ENCODE measurements at places on chromosomes 5 and 9.

- peak; percentile 68 for DNase-seq
Observed at GRCh38 chr9:31588006-31588405, 796.4 kb upstream of the ACO1 start.

DNA sequence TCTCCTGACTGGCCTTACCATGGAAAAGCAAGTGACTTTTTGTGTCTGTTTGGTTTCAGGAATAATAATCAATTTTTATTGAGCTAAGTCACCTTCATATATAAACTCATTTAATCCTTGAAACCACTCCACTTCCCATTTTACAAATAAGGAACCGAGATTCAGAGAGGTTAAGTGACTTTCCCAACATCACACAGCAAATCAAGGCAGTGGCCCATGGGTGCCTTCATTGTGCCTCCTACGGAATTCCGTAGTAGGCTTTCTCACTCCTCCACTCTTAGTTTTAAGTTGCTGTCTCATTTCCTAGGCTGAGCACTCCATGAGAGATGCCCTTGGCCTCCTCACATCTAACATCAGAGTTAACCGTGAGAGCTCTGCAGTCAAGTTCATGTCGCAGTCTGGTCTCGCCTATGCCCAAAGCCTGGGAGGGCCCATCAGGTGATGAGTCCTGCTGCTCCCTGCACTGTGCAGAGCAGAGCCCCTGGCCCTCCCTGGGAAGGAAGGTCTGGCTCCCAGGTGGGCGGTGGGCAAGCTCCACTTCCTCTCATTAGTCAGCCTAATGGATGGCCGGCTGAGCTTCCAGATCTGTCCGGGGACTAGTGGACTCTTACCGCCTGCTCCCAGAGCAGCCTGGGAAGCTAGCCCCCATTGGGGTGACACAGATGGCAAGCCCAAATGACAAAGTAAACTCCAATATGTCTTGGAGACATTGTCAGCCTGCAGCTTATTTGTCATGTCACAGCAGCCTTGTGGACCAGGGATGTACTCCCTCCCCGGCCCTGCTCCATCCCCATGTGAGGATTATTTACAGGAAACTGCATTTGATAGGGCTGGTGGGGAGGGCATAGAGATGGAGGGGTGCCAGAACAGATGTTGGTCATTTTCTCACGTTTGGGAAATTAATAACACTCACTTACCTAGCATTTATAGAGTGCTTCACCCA, 123.4 kb downstream of the MVB12B start:
- DNase-seq, result peak; percentile 1

GRCh38 chr5:135190416-135191083, 156.5 kb upstream of the PITX1 start:
- no peak for DNase-seq

GRCh38 chr9:15221746-15222145, 85.3 kb downstream of the TTC39B start:
- DNase-seq, result no peak

DNA sequence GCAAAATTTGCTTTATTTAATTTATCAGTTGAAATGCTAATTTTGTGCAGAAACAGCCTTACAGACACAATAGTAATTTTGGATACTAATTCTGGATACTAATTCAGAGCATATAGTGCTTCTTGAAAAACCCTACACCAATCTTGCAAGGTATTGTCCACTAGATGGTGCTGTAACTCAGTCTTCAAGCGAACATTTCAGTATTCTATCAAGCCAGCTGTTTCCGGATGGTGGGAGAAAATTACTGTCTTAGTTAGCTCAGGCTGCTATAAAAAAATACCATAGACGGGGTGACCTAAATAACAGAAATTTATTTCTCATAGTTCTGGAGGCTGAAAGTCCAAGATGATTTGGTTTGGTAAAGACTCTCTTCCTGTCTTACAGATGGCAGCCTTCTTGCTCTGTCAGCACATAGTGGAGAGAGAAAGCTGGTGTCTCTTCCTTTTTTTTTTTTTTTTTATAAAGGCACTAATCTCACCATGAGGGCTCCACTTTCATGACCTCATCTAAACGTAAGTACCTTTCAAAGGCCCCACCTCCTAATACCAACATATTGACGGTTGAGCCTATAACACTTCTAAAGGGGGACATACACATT, 1306.5 kb upstream of the CDH9 start:
- DNase-seq, result peak; percentile 50

GRCh38 chr5:27144456-27144855, 106.1 kb upstream of the CDH9 start:
- no peak for DNase-seq

DNA sequence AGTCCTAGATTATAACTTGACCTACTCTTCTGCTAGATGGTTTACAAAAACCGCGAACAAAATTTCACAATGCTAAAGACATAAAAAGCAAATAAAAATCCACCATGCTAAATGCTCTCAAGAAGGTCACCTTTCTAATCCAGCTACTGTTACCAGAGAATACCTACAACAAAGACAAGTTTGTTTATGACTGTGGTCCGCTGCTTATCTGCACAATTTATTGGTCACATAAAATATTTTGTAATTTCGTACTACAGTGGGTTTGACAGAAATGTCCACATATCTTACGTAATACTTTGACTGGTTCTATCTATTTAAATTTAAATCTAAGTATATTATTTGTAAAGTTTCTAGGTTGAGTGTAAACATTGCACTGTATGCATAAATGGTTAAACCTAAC, 257.6 kb upstream of the ZNF608 start:
- DNase-seq, result no peak

DNA sequence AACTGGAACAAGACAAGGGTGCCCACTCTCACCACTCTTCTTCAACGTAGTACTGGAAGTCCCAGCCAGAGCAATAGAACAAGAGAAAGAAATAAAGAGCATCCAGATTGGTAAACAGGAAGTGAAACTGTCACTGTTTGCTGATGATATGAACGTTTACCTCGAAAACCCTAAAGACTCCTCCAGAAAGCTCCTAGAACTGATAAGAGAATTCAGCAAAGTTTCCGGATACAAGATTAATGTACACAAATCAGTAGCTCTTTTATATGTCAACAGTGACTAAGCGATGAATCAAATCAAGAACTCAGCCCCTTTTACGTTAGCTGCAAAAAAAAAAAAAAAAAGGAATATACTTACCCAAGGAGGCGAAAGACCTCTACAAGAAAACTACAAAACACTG, 306.6 kb downstream of the PLK2 start:
- DNase-seq, result no peak

DNA sequence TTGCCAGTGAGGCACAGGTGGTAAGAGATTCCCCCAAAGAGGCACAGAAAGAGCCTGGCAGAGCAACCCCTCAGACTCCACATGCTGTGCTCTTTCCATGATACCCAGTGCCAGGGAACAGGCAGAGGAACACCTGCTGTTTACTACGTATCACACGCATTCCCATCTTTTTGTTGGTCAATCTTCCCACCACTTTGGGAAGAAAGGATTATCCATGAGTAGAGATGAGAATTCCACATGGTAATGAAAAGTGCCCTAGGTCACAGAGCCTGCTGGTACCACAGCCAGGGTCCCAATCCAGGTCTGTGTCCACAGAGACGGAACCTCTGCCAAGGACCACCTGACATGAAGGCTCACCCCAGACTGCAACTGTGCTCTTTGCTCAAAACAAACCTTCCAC, 86.6 kb downstream of the LHFPL2 start:
- DNase-seq, result no peak

DNA sequence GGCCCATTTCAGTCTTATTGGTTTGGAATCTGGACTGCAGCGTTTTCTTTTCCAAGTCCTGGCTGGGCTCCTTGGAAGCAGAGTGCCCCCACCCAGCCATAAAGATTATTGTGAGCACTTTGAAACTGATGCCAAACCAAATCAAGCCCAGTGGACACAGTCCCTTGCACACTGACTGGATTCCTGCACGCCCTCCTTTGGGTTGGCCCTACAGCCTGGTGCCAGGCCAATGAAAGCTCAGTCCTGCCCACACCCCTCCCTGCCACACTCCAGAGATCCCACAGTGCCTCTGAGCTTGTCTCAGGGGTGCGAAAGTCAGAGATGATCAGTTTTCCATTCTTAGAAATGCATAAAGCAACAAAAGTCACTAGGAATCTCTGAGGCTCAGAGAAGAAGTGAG, 181.9 kb downstream of the CETN3 start:
- no peak for DNase-seq

DNA sequence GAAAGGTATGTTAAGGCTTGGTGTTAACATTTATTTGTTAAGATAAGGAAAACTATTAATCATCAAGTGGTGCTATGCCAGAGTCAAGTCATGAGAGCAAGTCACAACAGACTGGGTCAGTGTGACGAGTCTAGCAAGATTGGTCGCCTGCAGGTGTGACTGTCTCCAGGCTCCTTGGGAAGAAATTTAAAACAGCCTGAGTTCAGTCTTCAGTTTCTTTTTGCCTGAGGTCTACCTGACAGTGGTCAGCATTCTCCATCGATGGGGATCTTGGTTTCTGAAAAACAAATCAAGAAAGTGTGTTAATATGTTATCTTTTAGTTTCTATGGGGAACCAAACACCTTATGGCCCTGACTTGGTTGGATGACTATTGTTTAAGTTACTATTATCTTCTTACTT, 56.3 kb downstream of the CETN3 start:
- no peak for DNase-seq

DNA sequence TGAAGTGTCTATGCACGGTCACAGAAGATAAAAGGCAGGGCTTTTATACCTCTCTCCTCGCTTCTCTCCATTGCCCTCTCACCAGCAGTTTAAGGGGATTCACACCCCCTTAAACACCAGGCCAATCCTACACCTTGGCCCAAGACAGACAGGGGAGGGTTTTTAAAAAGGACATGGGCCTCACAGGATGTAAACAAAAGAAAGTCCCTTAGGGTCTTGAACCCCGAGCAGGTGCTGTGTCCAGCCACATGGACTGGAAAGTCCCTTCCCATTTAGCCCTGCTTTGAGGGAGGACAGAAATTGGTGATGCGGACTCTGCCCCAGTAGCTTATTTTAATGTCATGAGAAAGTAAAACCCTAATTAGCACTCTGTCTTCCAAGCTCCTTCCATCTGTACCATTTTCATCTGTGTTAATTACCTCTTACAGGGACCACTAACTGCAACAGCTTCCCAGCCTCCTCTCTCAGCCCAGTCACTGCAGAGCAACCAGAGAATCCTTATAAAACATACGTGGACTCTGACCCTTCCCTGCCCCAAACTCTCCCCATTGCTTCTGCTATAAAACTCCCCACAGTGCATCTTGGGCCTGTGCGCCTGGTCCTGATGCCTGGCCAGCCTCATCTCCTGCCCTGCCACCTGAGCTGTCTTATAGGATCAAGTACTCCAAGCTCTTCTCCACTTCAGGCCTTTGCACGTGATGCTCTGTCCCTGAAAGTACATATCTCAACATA, 16.7 kb downstream of the WHRN start:
- no peak for DNase-seq

- no peak for DNase-seq
Observed at GRCh38 chr5:137365126-137365865, 133.8 kb downstream of the SPOCK1 start.

- DNase-seq, result no peak
Observed at GRCh38 chr5:102529031-102529430, 30.2 kb upstream of the SLCO6A1 start.

- no peak for DNase-seq
Observed at GRCh38 chr9:134034215-134035040, 9.1 kb downstream of the BRD3OS start.

- DNase-seq, result peak; percentile 84
Observed at GRCh38 chr5:1551426-1552301, 27.9 kb upstream of the LPCAT1 start.

DNA sequence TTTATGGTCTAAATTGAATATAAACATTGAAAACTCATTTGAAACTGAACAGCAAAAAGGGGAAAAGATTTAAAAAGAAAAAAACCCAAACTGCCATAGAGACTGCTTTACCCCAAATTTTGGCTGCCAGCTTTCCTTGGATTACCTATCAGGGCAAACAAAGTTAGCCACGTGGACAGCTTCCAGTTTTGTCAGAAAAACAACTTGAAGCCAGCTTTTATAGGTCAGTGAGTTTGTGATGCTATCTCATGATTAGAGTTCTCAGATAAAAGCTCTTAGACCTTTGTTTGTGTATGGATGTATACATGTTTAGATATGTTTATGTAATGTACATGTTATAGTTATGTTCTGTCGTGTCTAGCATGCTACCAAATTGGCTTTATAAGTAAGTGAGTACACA, 16.1 kb downstream of the FBP2 start:
- DNase-seq, result no peak

DNA sequence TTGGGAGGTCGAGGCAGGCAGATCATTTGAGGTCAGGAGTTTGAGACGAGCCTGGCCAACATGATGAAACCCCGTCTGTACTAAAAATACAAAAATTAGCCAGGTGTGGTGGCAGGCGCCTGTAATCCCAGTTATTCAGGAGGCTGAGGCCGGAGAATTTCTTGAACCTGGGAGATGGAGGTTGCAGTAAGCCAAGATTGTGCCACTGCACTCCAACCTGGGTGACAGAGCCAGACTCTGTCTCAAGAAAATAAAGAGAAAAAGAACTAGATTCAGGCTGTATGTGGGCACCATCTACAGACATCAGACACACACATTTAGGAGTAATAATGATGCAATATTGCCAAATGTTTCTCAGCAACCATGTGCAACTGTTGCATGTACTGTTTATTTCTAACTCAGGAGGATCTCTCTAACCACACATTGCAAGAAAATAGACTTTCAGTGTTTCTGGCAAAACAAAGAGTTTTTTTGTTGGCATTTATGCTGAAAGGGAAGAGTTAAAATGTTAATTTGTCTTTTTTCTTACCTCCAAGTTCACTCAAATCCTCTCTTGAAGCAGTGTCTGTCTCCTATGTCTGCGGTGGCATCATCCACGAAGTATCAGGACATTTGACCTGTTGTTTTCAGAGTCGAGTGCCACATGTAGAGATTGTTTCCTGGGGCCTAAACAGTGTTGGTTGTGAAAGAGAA, 5.1 kb upstream of the ORM1 start:
- no peak for DNase-seq

DNA sequence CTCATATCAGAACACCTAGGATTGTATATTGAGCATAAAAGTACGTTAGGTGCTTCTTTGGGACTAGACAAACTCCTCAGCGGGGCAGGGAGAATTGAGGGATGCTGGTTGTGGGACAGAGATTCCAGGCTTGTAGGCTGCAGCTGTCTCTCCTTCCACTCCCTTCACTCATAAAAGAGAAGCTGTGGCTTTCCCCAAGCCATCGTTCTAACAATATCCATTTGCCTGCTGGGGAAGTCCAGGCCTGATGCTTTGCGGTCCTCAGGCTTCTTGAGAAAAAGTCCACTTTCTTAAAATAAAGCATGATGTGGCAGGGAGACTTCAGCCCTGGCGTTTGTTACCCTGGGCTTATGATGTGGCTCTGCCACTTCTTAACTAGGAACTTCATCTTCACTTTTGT, 129.3 kb upstream of the OSMR start:
- no peak for DNase-seq

- no peak for DNase-seq
Observed at GRCh38 chr5:27652505-27652904, 614.1 kb upstream of the CDH9 start.

- DNase-seq, result no peak
Observed at GRCh38 chr5:65326922-65327321, 154.8 kb downstream of the ADAMTS6 start.

GRCh38 chr5:31811210-31811609, 172.3 kb downstream of the PDZD2 start:
- DNase-seq, result no peak

Data from NCI-H1092 treated with DMSO at 0.1 percent for 48 hours (cell line).